Gastrocnemius medialis (tissue), 4 donors: ENCODE measurements at places on chromosomes 2 and 18. TPM values are rescaled to one million over a fixed set of nuclear protein-coding genes. Genes with fewer than 3 reads are reported as not detected.

GRCh38 chr2:61281321-61281720, 119.3 kb downstream of the C2orf74 start:
- DNase-seq, result no peak

DNA sequence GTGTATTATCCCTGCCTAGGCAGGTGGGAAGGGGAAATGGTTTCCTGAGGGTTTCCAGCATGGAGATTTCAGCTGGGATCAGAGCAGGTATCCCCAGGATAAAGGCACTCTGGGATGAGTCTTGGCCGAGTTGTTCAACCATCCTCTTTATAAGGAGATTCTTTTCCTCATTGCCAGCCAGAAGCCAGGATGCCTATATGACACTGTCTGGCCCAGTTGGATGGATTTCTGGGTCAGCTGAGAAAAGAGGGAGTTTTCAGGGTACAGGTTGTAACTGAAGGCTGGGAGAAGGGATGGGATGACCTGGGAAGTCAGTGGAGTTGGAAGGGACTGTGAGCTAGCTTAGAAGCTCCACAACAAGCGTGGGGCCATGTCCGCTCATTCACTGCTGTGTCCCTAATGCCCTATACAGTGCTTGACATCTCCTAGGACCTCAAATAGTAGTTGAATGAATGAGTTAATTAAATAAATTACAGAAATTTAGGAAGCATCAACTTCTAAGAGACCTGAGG, 8.3 kb downstream of the RHOB start:
- peak; percentile 2 for DNase-seq

- DNase-seq, result no peak
Measured at GRCh38 chr2:23720705-23721453, 206.0 kb downstream of the ATAD2B start.

Gene HOXD13
- not detected for total RNA-seq

- DNase-seq, result no peak
Measured at GRCh38 chr2:60530660-60531281, 22.7 kb downstream of the BCL11A start.

DNA sequence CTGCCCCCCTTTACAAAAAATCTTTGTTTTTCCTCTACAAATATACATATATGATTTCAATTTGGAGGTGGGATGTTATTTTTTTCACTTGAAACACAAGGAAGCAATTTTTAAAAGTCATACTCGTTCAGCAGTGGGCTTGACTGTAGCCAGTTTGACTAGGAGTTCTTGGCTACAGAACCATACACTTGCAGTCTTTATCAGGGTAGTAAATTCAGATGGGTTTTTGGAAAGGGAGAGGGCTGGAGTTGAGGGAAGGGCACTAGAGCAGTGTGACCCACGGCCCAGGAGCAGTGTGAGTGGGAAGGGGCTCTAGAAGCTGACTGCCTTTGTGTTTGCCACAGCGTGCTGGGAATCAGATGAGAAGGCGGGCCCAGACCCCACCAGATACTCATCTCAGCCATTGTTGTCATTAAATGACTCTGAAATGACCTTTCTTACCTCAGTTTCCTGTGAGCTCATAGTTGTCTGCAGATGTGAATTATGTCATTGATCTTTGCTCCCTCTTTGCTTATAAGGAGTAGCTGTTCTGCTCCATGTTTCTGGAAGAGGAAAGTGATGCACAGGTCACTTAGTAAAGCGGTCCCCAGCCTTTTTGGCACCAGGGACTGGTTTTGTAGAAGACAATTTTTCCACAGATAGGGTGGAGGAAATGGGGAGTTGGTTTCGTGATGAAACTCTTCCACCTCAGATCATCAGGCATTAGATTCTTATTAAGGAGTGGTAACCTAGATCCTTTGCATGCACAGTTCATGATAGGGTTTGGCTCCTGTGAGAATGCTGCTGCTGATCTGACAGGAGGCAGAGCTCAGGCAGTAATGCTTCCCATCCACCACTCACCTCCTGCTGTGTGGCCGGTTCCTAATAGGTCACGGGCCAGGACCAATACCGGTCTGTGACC, 116.8 kb downstream of the SPTBN1 start:
- no peak for DNase-seq

DNA sequence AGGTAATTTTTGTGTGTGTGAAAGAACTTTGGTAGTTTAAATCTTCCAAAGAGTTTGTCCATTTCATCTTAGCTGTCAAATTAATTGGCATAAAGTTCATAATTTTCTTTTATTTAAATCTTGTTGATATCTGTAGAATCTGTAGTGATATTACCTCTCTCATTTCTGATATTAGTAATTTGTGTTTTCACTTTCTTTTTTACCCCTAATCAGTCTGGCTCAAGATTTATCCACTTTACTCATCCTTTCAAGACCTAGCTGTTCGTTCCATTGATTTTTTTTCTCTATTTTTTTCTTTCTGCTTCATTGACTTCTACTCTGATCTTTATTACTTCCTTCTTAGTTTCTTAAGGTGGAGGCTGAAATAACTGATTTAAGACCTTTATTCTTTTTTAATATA, 142.5 kb upstream of the OTX1 start:
- no peak for DNase-seq

Gene SDC1
- 0.41 TPM for total RNA-seq
